Stimulated activated CD4-positive, alpha-beta T cell treated with anti-CD3 and anti-CD28 coated beads, Interleukin-12 subunit alpha, Interleukin-12 subunit beta, amount 100 ng/mL, for 48 hours (primary cell): ENCODE measurements at places on chromosomes 2 and 18.

DNA sequence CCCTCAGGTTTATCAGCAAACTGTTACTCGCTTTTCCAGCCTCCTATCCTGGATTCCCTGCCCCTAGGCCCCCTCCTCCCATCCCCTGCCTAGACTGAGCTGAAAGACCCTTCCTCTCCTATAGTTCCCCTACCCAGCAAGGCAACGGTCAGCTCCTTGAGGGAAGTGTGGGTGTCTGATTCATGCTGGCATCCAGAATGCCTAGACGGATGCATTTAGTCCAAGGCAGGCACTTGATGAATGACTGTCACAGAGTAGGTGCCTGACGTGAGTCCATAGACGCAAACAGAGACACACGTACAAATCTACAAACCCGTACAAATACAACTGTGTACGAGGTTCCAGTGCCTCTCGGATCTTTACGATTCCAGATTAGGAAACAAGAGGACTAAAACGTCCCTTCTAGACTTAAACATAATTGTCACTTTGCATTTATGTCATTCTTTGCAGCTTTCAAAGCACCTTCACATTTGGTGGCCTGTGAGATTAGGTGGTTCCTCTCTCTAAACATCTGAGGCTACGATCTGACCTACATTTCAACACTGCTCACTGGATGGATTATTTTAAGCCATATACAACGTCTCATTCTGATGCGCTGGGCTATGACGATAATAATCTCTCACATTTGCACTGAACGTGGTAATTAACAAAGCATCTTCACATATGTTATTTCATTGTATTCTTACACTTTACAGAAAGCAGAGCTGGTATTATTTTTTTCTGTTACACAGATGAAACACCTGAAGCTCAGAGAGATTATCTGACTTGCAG lies 36.7 kb downstream of the DNMT3A start:
- DNase-seq, result no peak

DNA sequence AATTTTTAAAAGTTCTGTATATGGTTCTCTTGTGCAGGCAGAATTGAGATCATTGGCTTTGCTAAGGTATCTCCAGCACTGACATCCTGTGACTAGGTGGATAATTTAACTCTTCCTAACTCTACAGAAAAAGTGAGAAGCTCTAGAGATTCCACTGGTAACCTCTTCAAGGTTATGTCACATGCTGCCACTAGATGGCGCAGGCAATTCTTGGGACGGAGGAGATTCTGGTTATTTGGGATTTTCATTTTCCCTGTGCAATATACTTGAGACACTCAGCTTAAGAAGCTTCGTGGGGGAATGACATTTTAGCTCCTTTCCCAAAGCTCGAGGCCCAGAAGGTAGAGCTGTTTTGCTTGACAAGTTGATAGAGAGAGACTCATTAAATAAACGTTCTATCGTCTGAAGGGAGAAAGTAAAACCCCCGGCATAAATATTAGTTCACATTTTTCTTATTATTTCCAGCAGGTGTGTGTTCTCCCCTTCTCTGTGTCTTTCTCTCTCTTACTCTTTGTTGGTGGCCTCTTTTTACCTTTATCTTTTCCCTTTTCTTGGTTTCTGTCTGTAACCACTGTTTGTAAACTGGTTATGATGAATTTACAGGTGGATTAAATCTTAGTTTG lies 26.6 kb upstream of the LANCL1 start:
- peak; percentile 1 for DNase-seq

- DNase-seq, result no peak
These were observed 134.8 kb downstream of the EIPR1 start for GRCh38 chr2:3242747-3243369.

DNA sequence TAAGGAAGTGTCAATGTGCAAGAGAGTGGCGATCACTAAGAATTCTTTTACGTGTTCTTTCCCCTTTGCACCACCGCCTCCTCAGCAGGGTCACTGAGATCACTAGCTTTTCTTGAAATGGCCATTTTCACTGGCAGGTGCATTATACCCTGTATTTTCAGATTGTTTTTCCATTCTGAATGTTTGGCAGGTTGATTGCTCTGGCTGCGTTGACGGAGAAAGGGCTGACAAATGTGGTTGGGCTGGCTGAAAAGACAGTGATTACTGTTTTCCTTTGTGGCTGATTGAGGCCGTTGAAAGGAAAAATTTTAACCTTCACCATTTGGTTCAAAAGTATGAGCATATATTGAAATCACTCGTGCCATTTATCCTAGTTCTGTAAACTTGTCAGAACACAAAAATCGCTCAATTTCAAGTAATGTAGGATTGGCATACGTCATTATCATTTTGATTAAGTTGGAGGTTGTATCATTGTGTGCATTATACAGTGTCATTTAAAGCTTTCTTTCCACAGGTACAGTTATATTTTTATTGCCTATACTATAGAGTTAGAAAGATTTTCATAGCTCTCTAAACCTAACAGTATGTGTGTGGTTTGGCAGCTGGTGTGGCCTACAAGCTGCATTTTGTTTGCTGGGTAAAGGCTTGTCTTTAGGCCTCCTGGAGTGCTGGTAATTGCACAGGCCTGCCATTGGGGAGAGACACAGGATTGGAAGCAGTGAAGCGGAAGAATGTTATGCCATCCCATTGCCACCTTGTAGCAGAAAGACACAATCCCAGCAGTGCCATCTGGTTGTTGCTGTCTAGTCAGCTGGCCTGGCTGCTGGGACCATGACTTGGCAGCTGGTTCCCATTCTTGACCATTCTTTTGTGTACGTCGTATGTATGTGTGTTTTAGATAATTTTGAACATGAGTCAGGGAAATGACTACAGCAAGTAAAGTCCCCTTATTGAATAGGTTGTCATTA lies 36.7 kb downstream of the DYNC1I2 start:
- no peak for DNase-seq

DNA sequence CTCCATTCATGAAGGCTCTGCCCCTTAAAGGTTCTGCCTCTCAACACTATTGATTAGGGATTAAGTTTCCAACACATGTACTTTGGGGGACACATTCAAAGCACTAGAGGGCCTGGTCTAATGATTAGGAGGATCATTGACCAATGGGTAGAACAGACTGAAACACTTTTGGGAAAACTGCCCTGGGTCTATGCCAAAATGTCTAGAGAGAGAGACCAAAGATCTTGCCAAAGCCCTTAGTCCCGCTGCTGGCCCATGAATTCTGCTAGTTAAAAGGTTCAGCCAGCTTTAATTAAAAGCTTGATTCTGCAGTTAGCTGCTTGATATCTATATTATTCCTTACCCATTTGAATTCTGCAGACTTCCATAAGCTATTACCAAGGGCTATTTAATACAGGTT lies 613.2 kb downstream of the SLC4A3 start:
- no peak for DNase-seq

GRCh38 chr2:42965910-42966309 lies 173.5 kb upstream of the HAAO start:
- DNase-seq, result no peak

DNA sequence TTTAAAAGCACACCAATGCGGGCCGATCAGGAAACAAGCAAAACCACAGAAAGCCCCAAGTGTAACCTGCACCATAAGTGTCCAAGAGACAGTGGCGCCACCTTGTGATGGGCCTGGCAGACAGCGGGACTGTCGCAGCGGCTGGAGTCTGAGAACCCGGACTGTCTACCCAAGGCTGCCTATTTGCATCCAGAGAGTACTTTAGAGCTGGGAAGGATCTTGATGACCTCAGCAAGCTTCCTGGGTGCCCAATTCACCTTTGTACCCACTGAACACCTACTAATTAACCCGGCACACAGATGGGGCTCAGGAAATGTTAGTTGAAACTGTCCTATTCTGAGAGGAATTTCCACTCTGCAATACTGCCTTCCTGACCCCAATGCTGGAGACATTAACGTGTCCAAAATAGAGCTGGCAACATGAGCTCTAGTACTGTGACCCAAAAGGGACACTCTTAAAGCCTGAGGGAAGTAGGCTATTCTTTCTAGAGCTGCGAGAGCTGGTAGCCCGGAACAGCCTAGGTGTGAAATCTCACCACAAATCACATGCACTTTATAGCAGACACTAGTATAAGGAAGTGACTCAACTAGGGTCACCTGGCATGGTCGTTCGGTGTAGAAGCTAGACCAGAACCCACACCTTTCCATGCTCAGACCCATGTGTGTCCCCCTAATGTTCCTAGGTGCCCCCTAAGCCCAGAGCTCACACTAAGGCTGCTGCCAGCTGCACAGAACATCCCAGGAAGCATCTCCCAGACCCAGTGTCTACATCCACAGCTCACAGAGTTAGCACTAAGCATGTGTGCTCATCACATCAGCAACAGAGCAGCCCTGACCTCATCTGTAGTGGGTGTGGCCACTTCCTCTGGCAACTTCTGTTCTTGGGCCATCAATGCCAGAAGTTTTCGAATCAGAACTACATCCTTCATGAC lies 25.4 kb downstream of the POLR1A start:
- peak; percentile 49 for DNase-seq

DNA sequence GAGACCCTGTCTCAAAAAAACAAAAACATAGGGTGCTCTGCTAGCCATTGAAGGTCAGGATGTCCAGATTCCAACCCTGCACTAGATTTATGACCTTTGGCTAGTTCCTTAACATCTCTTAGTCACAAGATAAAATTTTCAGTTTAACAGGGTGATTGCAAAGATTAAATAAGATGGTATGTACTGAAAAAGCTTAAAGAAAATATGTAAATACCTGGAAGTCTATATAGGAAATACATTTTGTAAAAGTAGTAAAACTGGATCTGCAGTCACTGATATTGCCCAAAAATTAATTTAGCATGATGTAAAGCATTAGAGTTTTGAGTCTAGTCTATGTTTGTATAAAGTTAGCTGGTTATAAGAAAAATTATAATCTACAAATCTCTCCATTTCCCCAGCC lies 5.4 kb upstream of the COX7A2L start:
- DNase-seq, result no peak

GRCh38 chr2:80080957-80081356 lies 223.6 kb downstream of the LRRTM1 start:
- no peak for DNase-seq

GRCh38 chr2:23425885-23426262 lies 40.9 kb downstream of the KLHL29 start:
- no peak for DNase-seq

DNA sequence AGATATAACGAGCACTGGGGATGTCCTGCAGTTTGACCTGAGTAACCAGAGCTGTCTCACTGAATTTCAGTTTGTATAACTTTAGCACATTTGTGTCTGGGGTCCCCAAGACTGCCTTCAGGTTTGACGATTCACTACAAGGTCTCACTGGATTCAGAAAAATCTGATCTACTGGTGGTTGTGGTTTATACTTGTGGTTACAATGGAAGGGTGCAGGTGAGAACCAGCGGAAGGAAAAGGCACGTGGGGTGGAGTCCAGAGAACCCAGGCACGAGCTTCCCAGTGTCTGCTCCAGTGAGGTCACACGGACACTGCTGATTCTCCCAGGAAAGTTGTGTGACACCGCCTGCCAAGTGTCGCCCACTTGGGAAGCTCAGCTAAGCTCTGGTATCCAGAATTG lies 126.0 kb downstream of the ZNF236 start:
- DNase-seq, result no peak

DNA sequence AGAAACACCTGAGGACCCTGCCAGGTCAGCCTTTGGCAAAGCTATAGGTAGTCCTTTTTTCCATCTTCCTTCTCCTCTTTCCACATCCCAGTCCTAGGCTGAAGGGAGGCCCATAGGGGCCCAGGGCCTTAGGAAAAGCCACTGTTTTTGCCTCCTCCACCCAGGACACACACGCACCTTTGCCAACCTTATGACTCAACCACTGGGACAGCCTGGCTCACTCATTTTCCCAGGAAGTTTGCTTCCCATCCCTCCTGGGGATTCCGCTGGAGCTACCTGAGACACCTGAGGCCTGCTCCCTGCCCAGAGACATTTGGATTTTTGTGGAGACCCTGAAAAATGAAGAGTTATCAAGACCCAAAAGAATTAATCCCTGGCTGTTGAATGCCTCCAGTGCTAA lies 273.4 kb upstream of the SIX2 start:
- DNase-seq, result no peak

DNA sequence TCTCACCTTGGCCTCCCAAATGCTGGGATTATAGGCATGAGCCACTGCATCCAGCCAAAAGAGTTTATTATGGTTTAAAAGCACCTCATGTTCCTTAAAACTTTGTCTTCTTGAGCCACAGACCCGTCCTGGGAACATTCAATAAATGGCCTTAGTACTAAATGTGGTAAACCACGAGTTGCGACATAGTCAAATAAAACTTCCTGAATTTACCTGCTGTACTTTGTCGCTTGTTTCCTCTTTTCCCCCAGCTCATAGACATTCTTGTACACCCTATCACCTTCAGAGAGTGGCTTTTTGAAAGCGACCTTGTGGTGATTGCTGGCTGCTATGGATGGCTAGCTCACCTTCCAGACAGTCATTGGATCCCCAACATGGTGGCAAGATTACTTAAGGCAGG lies 310.4 kb downstream of the LRRTM1 start:
- no peak for DNase-seq

GRCh38 chr2:64228126-64228678 lies 84.0 kb upstream of the PELI1 start:
- peak; percentile 61 for DNase-seq

DNA sequence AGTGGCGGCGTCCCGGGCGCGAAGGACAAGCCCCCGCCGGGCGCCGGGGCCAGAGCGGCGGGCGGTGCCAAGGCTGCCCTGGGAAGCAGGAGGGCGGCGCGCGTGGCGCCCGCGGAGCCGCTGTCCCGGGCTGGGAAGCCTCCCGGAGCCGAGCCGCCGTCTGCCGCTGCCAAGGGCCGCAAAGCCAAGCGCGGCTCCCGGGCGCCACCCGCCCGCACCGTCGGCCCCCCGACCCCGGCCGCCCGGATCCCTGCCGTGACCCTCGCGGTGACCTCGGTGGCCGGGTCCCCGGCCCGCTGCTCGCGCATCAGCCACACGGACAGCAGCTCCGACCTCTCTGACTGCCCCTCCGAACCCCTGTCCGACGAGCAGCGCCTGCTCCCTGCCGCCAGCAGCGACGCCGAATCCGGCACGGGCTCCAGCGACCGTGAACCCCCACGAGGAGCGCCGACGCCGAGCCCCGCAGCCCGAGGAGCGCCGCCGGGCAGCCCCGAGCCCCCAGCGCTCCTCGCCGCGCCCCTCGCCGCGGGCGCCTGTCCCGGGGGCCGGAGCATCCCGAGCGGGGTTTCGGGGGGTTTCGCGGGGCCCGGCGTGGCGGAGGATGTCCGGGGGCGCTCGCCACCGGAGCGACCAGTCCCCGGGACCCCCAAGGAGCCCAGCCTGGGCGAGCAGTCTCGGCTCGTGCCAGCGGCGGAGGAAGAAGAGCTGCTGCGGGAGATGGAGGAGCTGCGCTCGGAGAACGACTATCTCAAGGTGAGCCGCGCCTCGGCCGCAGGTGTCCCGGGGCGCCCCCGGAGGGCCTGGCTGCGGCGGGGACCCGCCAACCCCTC lies 820 bp downstream of the MTCL1 start:
- no peak for DNase-seq

GRCh38 chr2:24421668-24422067 lies 61.3 kb upstream of the ITSN2 start:
- DNase-seq, result peak; percentile 50

DNA sequence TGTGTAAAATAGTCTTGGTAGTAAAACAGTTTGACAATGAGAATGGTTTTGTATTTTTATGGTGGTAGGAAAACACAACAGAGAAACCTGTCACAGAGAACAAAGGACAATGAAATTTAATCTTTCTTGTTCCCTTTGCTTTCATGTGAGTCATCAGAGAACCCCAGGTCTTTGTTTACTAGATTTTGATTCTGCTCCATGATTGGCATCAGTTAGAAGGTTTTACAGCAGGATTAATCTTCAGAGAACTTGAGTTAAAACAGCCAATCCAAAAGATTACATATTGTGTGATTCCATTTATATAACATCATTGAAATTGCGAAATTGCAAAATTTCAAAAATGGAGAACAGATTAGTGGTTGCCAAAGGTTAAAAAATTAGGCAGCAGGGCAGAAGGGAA lies 2.5 kb downstream of the APLF start:
- no peak for DNase-seq
